HEK293T (cell line): ENCODE measurements at places on chromosomes 3 and 15.

DNA sequence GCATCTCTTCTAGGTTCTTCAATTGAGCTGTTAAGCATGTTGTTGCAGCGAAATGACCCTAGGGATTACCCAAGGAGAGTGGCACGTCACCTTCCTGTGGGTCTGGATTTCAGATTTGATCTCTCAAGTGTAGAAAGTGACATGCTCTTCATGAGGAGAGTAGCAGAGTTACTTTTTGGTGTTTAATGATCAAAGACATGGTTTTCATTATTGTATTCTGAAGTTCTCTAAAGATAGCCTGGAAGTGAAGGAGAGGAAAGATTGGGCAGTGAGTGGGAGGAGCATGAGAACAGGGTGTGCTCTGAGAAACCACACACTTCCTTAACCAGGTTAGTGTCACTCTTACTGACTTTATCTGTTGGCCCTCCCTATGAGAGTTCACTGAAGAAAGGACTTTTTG lies 153.6 kb downstream of the AKAP13 start:
- DNase-seq, result no peak

- DNase-seq, result peak; percentile 69
These were observed 1.1 kb upstream of the SETD5 start for GRCh38 chr3:9396301-9396631.

- DNase-seq, result peak; percentile 87
These were observed 6.0 kb downstream of the PLIN1 start for GRCh38 chr15:89673165-89673512.

DNA sequence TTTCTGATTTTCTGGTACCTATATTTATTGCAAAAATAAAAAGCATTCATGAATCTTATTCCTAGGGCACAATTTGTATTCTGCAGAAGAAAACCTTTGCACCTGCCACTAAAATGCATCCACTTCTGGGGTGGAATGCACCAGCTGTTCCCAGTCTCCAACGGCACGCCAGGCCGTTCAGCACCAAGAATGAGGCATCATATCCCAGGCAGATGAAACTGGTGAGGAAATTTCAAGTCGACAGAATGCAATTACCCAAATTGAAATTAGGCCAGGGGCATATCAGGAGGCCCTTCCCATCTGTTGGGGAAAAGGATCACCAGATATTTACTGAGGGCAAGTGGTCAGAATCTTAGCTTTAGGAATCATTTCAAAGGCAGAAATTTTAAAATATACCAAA lies 13.6 kb upstream of the RBMS3 start:
- no peak for DNase-seq

GRCh38 chr3:170738766-170739165 lies 131.2 kb downstream of the RPL22L1 start:
- DNase-seq, result no peak

DNA sequence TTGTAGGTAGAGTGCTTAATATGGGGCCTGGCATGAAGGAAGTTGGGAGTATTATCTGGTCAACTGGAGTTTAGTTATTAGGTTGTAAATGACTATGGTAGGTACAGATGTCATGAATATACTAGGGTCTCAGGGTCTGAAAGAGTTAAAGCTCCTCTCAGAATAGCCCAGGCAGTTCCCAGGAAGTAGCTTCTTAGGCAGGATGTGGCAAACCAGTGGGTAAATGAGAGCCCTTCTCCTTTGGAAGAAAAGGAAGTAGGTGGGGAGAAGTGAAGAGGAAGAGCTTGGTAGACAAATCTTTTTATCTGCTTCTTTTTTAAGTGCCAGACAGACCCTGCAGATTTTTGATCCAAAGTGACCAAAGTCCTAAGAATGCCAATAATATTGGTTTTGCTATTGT lies 24.5 kb downstream of the MAP2K1 start:
- no peak for DNase-seq

- DNase-seq, result no peak
These were observed 252.1 kb downstream of the NTRK3 start for GRCh38 chr15:88004399-88004798.

DNA sequence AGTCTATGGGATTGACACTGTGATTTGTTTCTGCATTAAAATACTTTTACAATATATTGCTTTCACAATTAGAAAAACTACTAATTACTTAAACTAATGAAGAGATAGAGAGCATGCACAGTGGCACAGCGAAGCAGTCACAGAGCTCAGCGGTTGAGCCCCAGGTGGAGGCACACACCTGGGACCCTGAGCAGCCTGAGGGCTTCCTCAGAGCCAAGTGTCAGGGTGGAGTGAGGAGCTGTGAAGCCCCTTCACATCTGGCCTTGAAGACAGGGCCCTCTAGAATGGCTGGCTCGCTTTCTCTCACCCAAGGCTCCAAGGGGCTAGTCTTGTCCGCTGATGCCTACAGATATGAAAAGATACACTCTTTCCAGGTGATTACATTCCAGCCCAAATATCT lies 287.7 kb downstream of the ZNF385D start:
- DNase-seq, result no peak

- no peak for DNase-seq
These were observed 8.2 kb downstream of the RCN2 start for GRCh38 chr15:76939715-76940114.

- no peak for DNase-seq
These were observed 1.7 kb downstream of the ZMAT3 start for GRCh38 chr3:179069762-179070390.

DNA sequence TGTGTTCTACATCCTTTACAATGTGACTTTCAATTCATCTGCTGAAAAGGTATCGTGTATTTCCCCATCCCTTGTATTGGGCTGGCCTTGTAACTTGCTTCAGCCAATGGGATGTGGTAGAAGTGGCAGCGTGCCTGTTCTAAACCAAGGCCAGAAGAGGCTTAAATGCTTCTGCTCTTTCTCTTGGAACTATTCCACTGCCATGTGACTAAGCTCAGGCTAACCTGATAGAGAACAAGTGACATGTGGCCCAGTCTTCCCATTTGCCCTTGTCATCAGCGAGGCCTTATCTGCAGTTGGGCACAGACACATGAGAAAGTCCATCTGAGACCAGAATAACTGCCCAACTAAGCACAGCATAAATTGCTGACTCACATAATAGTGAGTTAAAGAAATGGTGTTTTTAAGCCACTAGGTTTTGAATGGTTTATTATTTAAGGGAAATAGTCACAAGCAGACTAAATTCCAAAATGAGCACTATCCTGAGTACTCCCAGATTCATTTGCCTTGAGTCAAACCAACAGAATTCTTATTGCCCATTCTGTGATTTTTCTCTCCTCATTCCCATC lies 230.2 kb downstream of the CPNE4 start:
- no peak for DNase-seq

GRCh38 chr15:49877117-49877872 lies 241.7 kb downstream of the ATP8B4 start:
- DNase-seq, result no peak

- no peak for DNase-seq
These were observed 8.8 kb downstream of the TYRO3 start for GRCh38 chr15:41567862-41568261.

DNA sequence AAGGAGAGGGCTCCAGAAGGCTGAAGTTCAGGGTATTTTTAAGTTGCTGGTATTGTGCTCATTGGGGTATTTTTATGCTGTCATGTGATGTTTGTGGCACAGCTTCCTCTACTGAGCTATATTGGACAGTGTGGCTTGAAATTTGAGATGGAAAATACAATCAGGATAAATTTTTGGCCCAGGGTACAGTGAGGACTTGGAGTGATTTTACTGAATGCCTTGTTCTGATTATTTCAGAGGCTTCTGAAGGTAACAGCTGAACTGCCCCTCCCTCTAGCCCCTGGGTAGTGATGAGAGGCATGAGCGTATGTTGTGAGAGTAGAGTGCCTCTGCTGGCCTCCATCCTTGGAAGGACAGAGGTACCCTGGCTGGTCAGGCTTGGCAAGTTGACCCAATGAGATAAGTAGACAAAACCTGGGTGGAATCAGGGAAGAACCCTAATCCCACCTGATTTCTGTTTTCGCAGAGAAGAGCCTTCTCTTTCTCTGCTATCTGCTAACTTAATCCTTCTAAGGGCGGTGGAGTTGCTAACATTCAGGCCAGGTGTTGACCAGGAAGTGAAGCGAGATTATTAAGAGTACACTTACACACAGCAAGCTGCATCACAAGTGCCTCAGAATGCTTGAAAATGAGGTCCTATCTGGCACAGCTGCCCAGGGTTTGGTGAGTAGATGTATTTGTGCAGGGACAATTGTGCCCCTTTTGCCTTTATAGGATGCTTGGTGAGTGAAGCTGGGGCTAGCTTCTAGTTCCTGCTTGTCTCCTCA lies 98.1 kb upstream of the CLSTN2 start:
- no peak for DNase-seq

GRCh38 chr3:6860954-6861624 lies at the start of gene GRM7:
Gene GRM7, plus strand, starts transcription at chr3:6861115.
- DNase-seq, result no peak

DNA sequence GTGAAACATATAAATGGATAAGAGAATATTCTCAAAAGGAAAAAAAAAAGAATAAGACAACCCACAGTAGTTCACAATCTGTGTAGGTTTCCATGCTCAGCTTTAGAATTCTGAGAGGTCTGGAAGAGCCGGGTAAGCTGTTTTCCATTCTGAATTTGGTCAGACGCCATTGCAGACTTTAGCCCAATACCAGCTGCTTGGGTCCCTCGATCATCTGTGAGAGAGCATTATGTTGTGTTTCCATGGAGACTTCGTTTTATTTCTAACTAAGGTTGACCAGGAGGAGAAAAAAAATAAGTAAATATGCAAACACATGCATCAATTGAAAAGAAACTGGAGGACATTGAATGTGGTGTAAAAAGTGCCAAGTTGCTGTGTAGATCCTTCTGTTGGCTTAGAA lies 25.5 kb downstream of the KCNAB1 start:
- no peak for DNase-seq

DNA sequence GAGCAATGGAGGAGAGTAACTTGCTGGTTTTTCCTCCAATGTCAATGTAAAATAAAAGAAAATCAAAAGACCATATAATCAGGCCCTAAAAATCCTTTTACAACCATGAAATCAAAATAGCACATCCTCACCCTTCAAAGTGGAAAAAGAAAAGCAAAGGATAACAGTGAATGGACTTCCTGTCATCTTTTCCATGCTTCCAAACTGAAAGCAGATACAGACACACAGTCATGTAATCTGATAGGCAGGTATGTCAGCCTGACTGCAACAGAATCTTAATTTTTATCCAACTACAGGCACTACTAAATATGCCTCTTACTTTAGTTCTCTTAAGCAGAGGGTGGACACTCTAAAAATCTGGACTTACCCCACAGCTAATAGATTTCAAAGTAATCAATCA lies 27.8 kb upstream of the IGDCC4 start:
- no peak for DNase-seq

GRCh38 chr3:63808633-63809032 lies 10.5 kb upstream of the C3orf49 start:
- no peak for DNase-seq

GRCh38 chr15:31392761-31393401 lies 66.2 kb downstream of the KLF13 start:
- DNase-seq, result no peak

GRCh38 chr3:42653560-42654330 lies at the start of gene ZBTB47:
Gene ZBTB47, plus strand, starts transcription at chr3:42653697. Its CDS starts 4,659 bp downstream, at chr3:42658356.
- DNase-seq, result peak; percentile 43

DNA sequence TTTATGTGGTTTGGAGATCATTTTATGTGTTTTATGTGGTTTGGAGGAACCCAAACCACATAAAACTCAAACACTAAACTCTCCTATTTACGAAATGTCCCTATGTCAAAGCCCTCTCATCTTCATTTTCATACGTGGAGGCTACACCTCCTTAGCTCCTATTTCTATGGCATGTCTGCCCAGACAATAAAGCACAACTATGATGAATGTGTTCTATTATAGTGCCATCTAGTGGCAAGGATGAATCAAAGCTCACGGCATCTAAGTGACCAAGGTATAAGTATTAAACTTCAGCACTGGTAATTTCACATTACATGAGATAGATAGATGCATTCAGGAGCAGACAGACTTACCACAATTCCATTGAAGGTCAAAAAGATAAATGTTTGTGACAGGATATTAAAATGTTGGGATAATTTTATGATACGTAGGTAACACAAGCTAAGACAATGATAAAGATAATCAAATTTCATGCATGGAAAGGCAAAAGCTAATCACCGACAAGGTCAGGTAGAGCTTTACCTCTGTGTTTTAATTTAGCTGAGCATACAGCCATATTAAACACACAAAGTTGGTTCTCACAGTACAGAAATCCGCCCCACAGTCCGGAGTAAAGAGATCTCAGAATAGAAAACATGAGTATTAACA lies 130.6 kb upstream of the FHIT start:
- DNase-seq, result peak; percentile 60

- DNase-seq, result peak; percentile 38
These were observed 33.4 kb downstream of the PRKCD start for GRCh38 chr3:53194210-53195065.

DNA sequence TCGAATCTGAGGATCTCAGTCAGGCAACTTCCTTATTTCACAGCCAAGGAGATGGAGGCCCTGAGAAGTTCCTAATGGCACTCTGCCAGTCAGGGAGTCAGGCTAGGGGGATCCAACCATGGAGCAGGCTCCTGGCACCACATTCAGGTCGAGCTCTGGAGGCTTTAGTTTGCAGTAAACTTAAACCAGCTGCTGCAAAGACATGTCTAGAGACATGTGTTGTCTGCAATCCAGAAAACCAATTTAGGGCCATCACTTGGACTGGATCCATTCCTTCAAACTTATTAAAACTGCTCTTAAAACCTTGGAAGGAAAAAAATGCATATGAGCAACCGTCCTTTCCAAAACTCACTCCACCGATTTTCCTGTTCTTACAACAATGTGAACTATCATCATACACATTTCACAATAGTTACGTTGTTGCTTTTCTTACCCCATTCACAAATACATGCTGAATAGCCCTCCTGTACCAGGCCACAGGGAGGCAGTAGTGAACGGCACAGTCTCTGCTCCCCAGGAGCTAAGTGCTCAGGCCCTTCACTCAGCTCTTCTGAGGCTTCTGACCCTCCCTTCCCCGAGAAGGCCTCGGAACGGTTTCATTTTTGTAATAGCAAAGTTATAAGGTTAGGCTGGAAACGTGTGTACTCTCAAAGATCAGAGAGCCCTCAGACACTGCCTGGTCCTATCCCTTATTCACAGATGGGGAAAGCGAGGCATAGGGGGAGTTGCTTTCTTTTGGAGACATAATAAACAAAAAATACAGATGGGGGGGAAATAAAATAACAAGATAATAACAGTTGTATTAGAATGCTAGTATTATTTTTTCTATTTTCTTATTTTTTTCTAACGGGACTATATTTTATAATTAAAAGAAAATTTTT lies 20.1 kb downstream of the RFT1 start:
- peak; percentile 71 for DNase-seq

DNA sequence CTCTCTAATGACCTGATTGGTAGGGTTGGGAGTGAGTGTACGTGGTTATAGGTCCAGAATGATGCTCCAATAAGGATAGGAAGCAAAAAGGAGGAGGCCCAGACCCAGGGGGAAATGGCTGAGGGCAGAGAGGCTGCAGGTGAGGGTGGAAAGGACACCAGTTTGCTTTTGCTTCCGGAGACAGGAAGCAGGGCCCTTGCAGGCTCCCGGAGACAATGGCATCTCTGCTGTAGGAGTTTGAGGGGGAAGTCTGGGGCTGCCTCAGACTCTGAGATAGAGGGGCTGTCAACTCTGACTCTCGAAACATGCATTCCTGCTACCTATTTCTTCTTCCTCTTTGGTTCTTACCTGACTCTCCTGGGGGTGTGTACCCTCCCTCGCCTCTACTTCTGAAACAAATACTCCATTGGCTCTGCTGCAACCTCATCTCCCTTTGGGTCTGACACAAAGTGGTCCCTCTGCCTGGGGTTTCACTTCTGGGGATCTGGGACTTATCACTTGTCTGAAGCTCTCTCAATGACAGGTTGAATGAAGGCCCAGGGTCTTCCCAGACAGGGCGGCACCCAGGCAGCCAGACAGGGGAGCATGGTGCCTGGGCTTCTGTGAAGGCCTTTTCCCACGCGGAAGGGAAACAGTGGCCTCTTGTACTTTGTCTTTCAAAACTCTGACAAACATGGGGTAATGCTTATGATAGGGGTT lies 61.5 kb downstream of the CHRD start:
- DNase-seq, result no peak
